Tibial nerve (tissue), 4 donors: ENCODE measurements at places on chromosomes 6 and 20. TPM values are rescaled to one million over a fixed set of nuclear protein-coding genes. Genes with fewer than 3 reads are reported as not detected.

The PLA2G7 gene
- total RNA-seq: 1.5 TPM

DNA sequence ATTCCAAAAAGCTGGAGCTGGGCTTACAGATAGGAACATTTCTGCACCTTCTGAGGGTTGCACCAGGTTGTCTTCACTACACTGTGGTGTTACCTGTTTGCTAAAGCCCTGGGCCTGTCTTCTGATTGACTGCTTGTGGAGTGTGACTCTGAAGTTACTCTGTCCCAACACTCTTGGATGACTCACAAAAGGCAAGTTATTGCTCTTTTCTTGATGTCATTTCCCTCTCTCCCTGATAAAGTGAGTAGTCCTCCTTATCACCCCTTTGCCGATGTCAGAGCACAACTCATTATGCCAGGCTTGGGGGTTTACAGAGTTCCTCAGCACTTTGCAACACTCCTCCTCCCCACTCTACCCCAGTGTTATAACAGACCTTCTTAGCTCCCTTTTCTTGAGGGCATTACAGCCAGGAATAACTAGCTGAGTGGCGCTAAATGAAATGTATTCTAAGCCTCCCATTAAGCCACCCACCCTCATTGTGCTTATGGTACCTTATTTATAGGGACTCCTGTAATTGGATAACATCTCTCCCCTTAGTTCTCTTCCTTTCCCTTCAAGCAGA, 36.1 kb upstream of the NKX2-4 start:
- no peak for DNase-seq

- no peak for DNase-seq
Observed at GRCh38 chr6:136547336-136547735, 2.9 kb downstream of the MAP7 start.

DNA sequence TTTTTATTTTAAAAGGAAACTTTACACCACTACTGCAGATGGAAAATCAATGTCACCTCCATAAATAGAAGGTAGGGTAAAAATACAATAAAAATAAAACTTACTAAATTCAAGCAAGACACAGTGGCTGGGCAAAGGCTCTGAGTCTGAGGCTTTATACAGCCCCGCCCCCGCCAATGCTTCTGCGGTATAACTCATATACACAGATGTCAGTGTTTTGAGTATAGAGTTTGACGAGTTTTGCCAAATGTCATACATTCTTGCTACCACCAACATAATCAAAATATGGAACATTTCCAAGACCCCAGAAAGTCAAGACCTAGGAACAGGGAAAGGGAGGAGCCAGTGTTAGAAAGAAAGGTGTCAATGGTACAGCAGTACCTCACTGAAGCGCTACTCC, 12.8 kb downstream of the NFATC2 start:
- no peak for DNase-seq

GRCh38 chr6:42359021-42359420, 92.7 kb downstream of the TRERF1 start:
- no peak for DNase-seq

GRCh38 chr6:3755637-3756545, 4.4 kb upstream of the PXDC1 start:
- no peak for DNase-seq
